ENCODE measurements at places on chromosomes 2 and 18. TPM values are rescaled to one million over a fixed set of nuclear protein-coding genes. Genes with fewer than 3 reads are reported as not detected.

Gene WDR54
- 194 TPM for total RNA-seq

Gene PLEKHA3
- 26.4 TPM for total RNA-seq

Gene RTKN
- total RNA-seq, result 3.1 TPM

Gene AMER3
- total RNA-seq, result not detected

Gene SLC40A1
- 4.1 TPM for total RNA-seq

Gene LYPD1
- total RNA-seq, result not detected

Gene RNF125
- total RNA-seq, result 16.1 TPM

Gene C2orf80
- not detected for total RNA-seq

- ATAC-seq, result no peak
Observed at GRCh38 chr2:215363461-215364156, 51.8 kb downstream of the ATIC start.

GRCh38 chr2:178075006-178075326 is 2.4 kb upstream of the PDE11A start:
- ATAC-seq, result no peak

GRCh38 chr2:88838165-88838635 is 146.7 kb downstream of the RPIA start:
- no peak for ATAC-seq

GRCh38 chr2:239881031-239881471 is 144.1 kb downstream of the NDUFA10 start:
- no peak for ATAC-seq

GRCh38 chr2:201558665-201559064 is 84.6 kb downstream of the TMEM237 start:
- ATAC-seq, result no peak

GRCh38 chr2:38581193-38582147 is 21.3 kb downstream of the HNRNPLL start:
- ATAC-seq, result peak; percentile 76

DNA sequence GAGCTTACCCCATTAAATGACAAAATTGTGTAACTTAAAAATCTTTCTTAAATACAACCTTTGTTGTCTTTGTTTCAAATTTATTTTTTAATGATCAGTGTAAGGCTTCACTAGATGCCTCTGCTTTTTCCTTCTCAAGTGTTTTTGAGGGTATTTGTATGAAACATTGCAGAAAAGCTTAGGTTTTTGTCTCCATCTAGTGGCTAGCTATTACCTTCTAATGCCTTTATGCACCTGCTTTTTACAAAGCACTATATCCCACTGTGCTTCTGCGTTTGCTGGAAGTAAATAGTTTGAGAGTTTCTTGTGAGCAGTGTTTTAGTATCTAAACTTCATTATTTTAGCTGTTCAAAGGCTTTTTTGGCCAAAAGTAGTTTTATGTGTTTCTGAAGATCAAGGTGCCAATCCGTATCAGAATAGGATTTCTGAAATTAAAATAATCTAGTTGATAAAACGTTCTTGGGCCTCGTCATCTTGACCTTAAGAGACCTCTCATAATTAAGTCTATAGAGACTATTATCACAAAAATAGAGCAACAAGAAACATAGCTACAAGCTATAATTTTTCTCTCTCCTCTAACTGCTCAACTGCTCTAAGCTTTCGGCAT is 47.0 kb downstream of the IWS1 start:
- ATAC-seq, result peak; percentile 51

GRCh38 chr2:10721396-10722251 is at the start of gene ATP6V1C2:
ATP6V1C2 (plus strand) TSS chr2:10721630; CDS start chr2:10722850, 1,220 bp downstream.
- peak; percentile 72 for ATAC-seq

GRCh38 chr2:20050646-20051531 is 539 bp downstream of the LAPTM4A start:
- ATAC-seq, result peak; percentile 24

- no peak for ATAC-seq
Observed at GRCh38 chr2:43133336-43133707, 93.1 kb downstream of the ZFP36L2 start.

GRCh38 chr2:102790091-102790455 is 28.2 kb downstream of the TMEM182 start:
- ATAC-seq, result no peak

- ATAC-seq, result no peak
Observed at GRCh38 chr2:22970284-22970975, 414.5 kb upstream of the KLHL29 start.

DNA sequence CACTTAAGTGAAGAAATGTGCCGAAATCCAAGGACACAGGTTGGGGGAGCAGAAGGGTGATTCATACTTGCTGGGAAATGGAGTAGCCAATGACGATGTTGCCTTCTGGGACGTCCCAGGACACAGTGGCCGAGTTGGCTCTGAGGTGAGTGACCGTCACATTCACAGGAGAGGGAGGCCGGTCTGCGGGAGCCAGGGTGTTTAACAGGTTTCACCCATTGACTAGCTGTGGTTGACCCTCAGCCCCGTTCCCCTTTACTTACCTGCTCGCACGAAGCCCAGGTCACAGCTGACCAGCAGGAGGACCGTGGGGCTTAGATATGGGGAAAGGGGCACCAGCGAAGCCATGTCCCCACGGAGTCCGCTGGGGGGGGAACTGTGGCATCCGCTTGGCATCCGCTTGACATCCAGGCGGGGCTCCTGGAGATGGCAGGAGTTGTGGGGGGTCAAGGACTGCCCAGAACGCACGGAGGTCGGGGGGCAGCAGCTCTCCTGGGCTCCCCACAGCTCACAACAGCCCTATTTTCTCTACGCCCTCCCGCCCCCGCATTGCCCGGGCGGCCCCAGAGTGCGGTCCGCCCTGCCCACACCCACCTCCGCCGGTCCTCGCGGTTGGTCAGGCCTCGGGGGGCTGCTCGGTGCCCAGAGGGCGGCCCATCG is 586 bp downstream of the FNDC4 start:
- ATAC-seq, result no peak

- ATAC-seq, result no peak
Observed at GRCh38 chr2:174153757-174154680, 94.3 kb downstream of the OLA1 start.

- no peak for ATAC-seq
Observed at GRCh38 chr2:144550911-144551310, 31.0 kb upstream of the ZEB2 start.

- ATAC-seq, result no peak
Observed at GRCh38 chr18:25093141-25093540, 258.8 kb downstream of the ZNF521 start.

DNA sequence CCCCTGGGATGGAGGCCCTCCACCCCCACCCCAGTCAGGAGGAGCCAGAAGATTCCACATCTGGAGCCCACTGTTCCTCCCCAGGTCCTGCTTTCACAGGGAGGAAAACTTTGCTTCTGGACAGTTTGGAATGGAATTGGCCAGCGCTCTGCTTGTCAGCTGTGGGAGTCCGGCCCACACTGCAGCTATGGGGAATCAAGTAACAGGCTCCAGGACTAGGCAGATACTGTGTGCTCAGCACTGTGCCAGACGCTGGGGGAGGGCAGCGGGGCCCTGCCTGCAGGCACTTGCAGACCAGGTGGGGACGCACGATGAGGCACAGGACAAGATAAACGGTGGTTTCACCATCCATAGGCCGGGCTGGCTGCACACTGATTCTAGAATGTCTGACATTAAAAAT is 114.0 kb downstream of the STPG4 start:
- no peak for ATAC-seq

DNA sequence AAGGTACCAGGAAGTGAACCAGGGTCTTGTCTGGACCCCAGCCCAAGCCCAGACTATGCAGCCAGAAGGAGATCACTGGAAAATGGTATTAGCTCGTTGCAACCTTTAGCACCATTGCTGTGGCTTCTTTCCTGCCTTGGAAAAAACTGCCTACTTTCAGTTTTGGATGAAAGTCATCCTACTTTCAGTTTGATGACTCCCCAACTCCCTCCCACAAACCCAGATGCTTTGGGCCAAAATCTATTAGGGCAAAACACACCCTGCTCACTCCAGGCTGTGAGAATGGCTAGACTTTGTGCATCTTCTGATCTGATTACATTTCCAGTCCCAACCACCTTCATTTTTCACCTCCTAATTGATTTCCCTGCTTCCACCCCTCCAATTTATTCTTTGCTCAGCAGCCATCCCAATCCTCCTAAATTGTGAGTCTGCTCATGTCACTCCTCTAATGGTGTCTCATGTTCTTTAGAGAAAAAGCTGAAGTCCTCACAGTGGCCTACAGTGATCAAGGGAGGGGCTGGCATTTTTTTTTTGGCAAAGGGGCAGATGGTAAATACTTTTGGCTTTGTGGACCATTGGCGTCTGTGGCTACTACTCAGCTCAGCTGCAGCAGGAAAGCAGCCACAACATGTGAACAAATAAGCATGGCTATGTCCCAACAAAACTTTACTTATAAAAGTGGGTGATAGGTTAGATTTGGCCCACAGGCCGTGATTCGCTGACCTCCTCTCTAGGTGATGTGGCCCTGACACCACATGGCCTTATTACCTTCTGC is 368.7 kb downstream of the SLC4A3 start:
- ATAC-seq, result no peak

- no peak for ATAC-seq
Observed at GRCh38 chr18:75562216-75562615, 134.7 kb upstream of the SMIM21 start.

GRCh38 chr2:127425540-127426490 is 7.6 kb downstream of the PROC start:
- ATAC-seq, result no peak

GRCh38 chr2:192035731-192036442 is 158.8 kb downstream of the TMEFF2 start:
- ATAC-seq, result no peak

DNA sequence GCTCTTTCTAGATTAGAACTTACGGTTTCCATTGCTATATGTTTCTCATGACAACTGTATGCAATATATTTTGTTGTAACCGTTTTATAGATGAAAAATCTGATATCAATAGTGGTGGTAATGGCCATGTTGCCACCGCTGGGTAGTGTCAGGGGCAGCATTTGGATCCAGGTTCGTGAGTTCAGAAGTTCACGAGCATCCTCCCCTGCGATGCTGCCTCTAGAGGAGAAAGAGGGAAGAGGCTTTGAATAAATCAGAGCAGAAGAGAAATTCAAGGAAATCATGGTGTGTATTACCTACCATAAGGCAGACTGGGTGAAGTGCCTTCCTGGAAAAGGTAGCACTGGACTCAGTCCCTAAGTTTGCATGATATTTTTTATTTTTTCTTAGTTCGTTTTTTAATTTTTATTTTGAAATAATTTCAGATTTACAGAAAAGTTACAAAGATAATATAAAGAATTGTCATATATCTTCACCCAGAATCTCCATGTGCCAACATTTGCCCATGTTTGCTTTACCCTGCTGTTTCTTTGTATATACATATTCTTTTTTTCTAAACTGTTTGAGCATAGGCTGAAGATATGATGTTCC is 3.3 kb upstream of the ZBTB7C start:
- no peak for ATAC-seq
